Transverse colon (tissue), 4 donors: ENCODE measurements at places on chromosomes 12 and 14. TPM values are rescaled to one million over a fixed set of nuclear protein-coding genes. Genes with fewer than 3 reads are reported as not detected.

The SYCP3 gene
- not detected for total RNA-seq

The YBX3 gene
- 247 TPM for total RNA-seq

The CLEC12A gene
- total RNA-seq: not detected

The ACOT4 gene
- not detected for total RNA-seq

The SDSL gene
- total RNA-seq: 12.0 TPM

The LRP1-AS gene
- not detected for total RNA-seq

The MMP14 gene
- 59.5 TPM for total RNA-seq

The GPX2 gene
- 228 TPM for total RNA-seq

DNA sequence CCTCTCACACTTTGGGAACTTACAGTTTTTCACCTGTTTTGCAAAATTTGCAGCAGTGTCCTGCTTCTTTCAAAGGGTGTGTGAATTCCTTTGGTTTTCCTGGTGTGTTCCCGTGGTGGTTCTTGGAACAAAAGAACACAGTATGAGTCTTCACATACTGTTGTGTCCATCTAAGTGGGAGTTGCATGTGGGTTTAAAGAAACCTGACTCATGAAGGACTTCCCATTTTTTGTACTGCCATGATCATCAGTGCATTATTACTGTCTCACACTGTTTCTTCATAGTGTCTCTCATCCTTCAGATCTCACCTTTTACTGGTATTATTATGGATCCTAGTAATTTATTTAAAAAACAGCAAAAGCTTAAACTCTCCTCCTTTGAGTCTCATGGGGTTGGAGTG lies 3.8 kb upstream of the GZMH start:
- no peak for DNase-seq

DNA sequence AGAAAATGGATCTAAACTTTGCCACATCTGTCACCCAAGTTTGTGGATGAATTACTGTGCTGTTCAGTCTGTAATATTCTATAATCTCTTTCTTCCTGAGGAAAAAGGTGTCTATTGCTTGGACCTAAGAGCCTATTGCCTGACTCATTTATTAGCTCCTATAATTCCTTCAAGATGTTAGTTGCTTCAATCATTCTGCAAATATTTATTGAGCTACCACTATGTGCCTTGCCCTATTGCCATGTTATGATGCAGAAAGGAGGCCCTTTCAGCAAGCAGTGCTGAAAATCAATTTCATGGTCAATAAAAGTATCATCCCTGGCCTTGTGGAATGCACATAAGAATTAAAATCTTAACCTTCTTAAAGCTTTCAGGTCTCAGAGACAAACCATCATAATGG lies 113.6 kb downstream of the CCER1 start:
- DNase-seq: no peak

DNA sequence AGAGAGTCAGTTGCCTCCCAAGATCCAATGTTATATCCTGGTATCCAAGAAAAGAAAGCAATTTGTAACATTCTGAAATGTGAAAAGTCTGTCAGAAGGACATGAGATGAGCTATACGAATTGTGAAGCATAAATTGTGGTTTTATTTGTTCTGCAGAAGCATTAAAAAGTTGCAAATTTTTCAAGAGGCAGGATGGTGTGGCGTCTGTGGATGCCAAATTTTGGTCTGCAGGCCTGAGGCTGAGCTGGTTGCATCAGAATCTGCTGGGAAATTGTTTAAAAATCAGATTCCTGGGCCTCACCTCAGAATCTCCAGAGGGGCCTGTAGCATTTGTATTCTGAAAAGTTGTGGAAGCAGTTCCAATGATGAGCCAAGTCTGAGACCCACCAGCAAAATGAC lies 284.7 kb downstream of the NUAK1 start:
- DNase-seq: no peak

GRCh38 chr14:38255673-38256532 lies at the start of gene CLEC14A:
CLEC14A (minus strand) TSS chr14:38256093; CDS start chr14:38256022, 71 bp downstream.
- no peak for DNase-seq

- DNase-seq: no peak
Observed at GRCh38 chr12:30792648-30793499, 38.1 kb upstream of the CAPRIN2 start.

GRCh38 chr12:24711056-24712008 lies 237.6 kb downstream of the BCAT1 start:
- no peak for DNase-seq

GRCh38 chr14:24339284-24340151 lies at the start of gene RIPK3:
RIPK3 (minus strand) TSS chr14:24339991; CDS start chr14:24339826, 165 bp downstream.
- peak; percentile 87 for DNase-seq

DNA sequence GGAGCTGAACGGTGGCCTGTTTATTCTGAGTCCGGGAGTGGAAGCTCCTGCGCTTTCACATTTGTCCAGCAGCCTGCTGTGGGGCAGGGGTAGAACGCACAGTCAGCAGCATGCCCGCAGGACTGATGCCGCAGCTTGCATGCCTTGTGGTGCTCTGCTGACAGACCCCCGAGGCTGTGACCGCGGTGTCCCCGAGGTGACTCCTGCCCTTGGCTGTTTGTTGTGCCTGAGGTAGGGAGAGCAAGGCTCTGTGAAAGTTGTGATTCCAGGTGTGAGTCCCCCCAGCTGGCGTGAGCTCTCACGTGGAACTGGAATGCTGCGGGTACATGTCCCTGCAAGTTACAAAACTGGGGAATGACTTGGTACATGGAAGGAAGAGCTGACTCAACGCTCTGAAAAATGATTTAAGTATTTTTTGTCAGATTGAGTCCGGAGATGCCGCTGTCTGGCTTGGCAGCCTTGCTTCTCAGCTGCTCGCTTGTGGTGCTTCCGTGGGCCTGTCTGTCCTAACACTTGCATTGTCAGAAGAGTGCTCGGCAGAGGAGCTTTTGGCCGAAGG lies 18.1 kb downstream of the MLXIP start:
- DNase-seq: peak; percentile 17

DNA sequence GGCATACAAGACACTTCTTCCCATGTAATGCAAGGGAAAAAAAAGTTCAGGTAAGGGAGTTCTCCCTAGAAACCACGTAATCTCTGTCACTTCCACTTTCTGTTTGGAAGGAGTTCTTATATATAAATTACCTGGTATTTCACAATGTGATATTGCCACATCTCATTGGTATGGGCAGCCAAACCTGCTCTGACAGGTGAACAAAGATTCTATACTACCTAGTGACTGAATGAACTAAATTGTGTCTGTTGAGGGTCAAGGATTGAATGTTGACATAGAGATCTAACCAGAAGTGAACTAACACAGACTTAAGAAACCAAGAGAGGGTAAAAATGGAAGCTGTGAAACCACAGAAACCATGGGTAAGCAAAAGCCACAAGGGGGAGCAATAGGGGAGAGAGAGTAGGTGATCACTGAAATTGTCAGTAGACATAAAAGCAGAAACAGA lies 161.3 kb downstream of the RPL10L start:
- DNase-seq: no peak

DNA sequence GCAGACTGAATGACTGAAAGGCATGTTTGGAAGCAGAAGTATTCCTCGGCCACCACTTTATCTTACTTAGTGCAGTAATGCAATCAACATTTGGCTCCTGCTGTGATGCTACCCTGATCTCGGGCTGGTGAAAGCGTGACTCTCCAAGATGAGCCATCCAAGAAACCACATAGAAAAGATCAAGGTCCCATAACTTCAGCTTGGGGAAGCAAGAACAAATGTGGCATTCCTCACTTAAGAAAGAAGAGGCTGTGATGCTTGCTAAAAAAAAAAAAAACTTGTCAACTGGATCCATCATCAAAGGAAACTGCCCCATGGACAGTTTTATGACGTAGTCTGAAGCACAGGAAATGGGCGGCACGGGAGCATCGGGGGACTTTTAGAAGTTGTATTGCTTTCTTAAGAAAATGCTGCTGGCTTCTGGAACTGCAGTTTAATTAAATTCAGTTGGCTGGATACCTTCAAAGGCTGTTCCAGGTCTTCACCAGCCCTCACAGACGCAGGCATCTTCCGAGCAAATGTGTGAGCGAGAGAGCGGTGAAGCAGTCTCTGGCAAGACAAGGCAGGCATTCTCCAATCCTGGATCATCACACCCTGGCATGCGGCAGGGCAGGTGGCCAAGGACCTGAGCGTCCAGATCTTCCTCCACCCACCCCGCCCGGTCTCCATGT lies 38.2 kb upstream of the MAP1LC3B2 start:
- DNase-seq: no peak

- DNase-seq: peak; percentile 84
Observed at GRCh38 chr14:94888121-94888520, 118.2 kb upstream of the GSC start.

- DNase-seq: no peak
Observed at GRCh38 chr14:68391311-68392014, 401.4 kb downstream of the ZFP36L1 start.
